ENCODE measurements at places on chromosomes 13 and 19.

DNA sequence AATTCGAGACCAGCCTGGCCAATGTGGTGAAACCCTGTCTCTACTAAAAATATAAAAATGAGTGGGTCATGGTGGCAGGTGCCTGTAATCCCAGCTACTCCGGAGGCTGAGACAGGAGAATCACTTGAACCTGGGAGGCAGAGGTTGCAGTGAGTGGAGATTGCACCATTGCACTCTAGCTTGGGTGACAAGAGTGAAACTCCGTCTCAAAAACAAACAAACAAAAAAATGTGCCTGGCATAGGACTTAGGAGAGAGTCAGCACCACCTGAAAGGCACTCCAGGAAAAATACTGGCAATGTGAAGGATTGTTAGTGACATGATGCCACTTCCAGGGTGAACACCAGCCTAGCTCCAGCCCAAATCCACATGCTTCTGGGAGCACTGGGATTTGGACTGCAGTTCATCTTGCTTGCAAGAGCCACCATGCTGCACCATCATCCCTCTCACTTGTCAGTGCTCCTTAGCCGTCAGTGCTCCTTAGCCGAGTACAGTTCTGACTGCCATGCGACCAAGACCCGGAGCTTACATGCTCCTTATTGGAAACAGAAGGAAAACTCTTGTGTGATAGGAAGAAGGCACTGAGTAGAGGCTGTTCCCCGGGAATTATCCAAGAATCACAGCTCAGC, 145.1 kb upstream of the RNF113B start:
- DNase-seq, result no peak

DNA sequence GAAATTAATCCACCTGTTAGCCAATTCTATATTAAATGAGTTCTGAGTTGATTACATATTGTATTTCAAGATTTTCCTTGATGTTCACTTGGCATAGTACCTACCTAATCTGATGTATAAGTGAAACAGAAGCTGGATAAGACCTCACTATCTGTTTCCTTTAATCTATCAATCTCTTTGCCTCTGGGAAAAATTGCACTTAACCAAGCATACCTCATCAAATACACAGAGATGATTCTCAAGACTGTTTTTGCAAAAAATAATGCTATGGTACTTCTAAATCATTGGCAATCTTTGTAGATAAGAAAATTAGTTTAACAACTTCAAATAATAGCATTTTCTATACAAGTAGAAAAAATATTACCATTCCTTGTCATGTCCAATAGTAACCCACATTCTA, 55.2 kb downstream of the SERPINE3 start:
- DNase-seq, result no peak

- DNase-seq, result no peak
These were observed 201.3 kb downstream of the POU4F1 start for GRCh38 chr13:78401873-78402707.

- DNase-seq, result no peak
These were observed 391.3 kb downstream of the EFNB2 start for GRCh38 chr13:106143930-106144709.

GRCh38 chr19:7622933-7623685, 6.2 kb downstream of the XAB2 start:
- no peak for DNase-seq

- DNase-seq, result no peak
These were observed 125.9 kb upstream of the USP29 start for GRCh38 chr19:56993851-56994250.

DNA sequence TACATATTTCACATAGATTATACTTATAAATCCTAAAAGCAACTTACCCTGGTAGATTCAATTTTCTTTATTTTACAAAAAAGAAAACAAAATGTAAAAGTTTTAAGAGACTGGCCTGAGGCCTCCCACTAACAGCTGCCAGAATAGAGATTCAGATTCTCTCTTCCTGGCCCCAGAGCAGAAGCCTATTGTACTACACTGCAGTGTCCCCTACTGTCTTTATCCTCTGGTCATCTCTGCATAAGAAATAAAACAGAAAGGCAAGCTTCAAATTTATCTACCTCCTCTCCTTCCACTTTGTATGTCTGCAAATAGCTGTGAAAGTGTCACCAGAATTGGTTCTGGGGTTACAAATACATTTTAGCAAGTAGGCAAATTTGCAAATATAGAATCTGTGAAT, 1004.1 kb upstream of the PCDH9 start:
- DNase-seq, result no peak

GRCh38 chr13:25701304-25701703, 329.5 kb downstream of the ATP8A2 start:
- DNase-seq, result no peak

DNA sequence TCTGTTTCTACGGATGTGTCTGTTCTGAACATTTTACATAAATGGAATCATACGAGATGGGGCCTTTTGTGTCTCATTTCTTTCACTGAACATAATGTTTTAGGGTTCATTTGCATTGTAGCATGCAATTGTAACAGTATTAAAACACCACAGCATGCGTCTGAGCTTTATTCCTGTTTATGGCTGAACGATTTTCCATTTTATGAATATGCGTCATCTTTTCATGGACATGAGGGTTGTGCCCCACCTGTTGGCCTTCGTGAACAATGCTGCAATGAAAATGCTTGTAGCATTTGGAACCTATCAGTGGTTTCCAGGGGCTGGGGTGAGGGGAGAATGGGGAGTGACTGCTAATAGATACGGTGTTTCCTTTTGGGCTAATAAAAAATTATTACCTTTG, 5.1 kb downstream of the OR10H1 start:
- no peak for DNase-seq

DNA sequence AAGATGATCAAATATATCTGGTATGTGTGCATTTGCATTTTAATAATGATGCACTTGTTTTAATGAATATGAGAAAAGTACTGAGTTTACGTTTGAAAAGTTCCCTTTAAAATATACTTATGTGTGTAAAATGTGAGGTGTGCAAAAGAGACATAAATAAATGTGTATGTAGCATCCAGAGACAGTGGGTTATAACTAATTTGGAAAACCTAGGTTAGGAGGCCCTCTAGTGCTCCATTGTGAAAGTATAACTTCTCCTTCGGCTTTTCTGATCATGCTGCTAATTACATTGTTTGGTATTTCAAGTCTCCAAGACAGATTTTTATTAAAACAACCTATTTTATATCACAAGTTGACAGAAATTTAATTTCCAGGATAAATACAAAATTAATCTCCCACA, 30.1 kb downstream of the SCEL start:
- no peak for DNase-seq

DNA sequence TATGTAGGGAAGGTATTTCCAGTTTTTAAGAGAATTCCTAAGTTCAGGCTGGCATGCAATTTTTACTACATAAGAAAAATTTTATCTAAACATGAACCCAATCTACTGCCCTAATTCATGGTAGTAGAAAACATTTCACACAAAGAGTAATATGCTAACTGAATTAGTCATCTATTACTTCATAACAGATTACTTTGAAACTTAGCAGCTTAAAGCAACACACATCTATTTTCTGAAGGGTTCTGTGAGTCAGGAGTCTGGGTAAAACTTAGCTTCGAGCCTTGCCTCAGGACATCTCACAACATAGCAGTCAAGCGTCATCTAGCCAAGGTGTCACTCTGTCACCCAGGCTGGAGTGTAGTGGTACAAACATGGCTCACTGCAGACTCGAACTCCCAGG, 537.5 kb downstream of the DCT start:
- DNase-seq, result no peak

DNA sequence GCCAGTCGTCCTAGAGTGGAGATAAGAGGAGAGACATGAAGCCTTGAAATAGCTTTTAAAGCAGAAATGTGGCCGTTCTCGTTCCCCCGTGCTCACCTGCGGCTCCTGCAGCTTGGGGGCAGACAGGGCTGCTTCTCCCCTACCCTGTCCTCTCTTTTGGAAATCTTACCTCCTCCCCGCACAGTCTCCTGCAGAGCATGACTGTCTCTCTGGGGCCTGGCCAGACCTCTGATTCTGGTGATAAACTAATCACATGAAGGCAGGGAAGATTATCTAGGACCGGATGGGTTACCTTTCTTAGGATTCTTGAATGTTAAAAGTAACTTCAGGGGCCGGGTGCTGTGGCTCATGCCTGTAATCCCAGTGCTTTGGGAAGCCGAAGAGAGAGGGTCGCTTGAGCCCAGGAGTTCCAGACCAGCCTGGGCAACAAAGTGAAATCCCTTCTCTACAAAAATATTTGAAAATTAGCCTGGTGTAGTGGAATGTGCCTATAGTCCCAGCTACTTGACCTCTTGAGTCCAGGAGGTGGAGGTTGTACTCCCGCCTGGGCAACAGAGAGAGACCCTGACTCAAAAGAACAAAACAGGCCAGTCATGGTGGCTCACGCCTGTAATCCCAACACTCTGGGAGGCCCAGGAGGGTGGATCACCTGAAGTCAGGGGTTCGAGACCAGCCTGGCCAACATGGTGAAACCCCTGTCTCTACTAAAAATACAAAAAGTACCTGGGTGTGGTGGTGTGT, 8.1 kb downstream of the CEBPA start:
- no peak for DNase-seq

All from activated CD8-positive, alpha-beta memory T cell treated with anti-CD3 and anti-CD28 coated beads for 24 hours (primary cell).